Tibial artery (tissue), 4 donors: ENCODE measurements at places on chromosomes 1 and 21.

GRCh38 chr1:6246497-6247467 lies 2.8 kb downstream of the HES3 start:
- no peak overlapping the region for H3K27ac ChIP-seq
- peaks cover 27% of the 10 kb centered on the region for H3K4me1 ChIP-seq
- H3K27me3 ChIP-seq = peaks cover 15% of the 10 kb centered on the region
- no peak overlapping the region for H3K4me3 ChIP-seq
- DNase-seq = peak; percentile 64

- H3K4me3 ChIP-seq = no peak overlapping the region
- H3K27me3 ChIP-seq = no peaks in the 10 kb centered on the region
- peaks cover 11% of the 10 kb centered on the region for H3K4me1 ChIP-seq
- no peaks in the 10 kb centered on the region for H3K36me3 ChIP-seq
- no peak overlapping the region for H3K27ac ChIP-seq
- DNase-seq = no peak
These were observed 29.2 kb downstream of the MAN1C1 start for GRCh38 chr1:25645637-25646400.

GRCh38 chr1:15156807-15157380 lies 3.3 kb downstream of the TMEM51 start:
- no peaks in the 10 kb centered on the region for H3K36me3 ChIP-seq
- H3K27ac ChIP-seq = no peak overlapping the region

GRCh38 chr1:162772571-162773154 lies 17.8 kb upstream of the HSD17B7 start:
- DNase-seq = peak; percentile 65
- no peaks in the 10 kb centered on the region for H3K4me1 ChIP-seq
- H3K36me3 ChIP-seq = peaks cover 48% of the 10 kb centered on the region

- no peaks in the 10 kb centered on the region for H3K36me3 ChIP-seq
- H3K4me3 ChIP-seq = no peak overlapping the region
- H3K27me3 ChIP-seq = no peaks in the 10 kb centered on the region
- H3K4me1 ChIP-seq = peaks cover 13% of the 10 kb centered on the region
These were observed 31.5 kb downstream of the LDLRAD1 start for GRCh38 chr1:53986458-53986857.

DNA sequence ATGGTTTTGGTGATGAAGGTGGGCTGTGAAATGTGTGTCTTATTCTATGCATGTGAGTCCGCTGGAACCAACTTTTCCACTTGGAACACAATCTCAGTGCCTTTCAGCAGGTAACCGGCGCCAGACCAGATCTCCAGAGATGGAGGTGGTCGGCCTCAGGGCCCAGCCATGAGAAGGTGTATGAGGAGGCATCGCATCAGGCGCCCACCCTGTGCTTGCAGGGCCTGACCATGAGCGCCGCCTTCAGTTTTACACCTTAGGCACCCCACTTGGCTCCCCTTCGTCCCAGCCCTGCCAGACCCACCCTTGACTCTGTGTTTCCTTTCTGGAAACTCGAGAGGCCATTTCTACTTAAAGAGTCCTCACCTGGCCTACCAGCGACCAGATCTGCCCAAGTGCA lies 48.6 kb upstream of the ATF3 start:
- H3K36me3 ChIP-seq = no peaks in the 10 kb centered on the region
- peaks cover 22% of the 10 kb centered on the region for H3K4me1 ChIP-seq
- H3K27ac ChIP-seq = peak overlapping the region; percentile 97
- no peaks in the 10 kb centered on the region for H3K27me3 ChIP-seq

GRCh38 chr1:159076438-159077119 lies at the start of gene AIM2:
Gene AIM2, minus strand, starts transcription at chr1:159076766. Its CDS starts 3,267 bp downstream, at chr1:159073499.
- peaks cover 4% of the 10 kb centered on the region for H3K27me3 ChIP-seq
- no peak within 1 kb of the TSS for H3K27ac ChIP-seq
- H3K4me3 ChIP-seq = no peak within 1 kb of the TSS
- H3K36me3 ChIP-seq = no peaks in the 10 kb centered on the region
- H3K4me1 ChIP-seq = no peaks in the 10 kb centered on the region
- no peak for DNase-seq

DNA sequence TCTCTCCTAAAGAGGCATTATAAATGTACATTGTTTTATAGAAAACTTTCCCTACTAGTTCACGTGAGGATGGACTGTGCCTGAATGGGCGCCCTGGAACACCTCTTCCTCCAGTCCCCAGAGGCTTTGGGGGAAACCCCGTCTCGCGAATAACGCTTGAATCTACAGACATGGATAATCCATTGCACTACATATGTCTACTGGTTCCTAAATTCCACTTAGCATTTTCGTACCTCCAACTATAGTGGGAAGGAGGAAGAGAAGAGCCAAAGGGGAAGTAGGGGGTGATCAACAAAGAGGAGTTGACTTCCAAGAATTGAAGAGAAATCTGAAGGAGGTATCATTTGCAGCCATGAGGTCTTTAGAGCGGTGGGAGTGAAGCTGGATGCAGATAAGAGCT lies 11.1 kb downstream of the BARHL2 start:
- no peak overlapping the region for H3K27ac ChIP-seq
- H3K27me3 ChIP-seq = peaks cover 90% of the 10 kb centered on the region
- DNase-seq = no peak

- DNase-seq = no peak
- H3K4me1 ChIP-seq = no peaks in the 10 kb centered on the region
- no peak overlapping the region for H3K27ac ChIP-seq
- no peak overlapping the region for H3K4me3 ChIP-seq
- no peaks in the 10 kb centered on the region for H3K36me3 ChIP-seq
These were observed 15.0 kb upstream of the F5 start for GRCh38 chr1:169601096-169601881.

DNA sequence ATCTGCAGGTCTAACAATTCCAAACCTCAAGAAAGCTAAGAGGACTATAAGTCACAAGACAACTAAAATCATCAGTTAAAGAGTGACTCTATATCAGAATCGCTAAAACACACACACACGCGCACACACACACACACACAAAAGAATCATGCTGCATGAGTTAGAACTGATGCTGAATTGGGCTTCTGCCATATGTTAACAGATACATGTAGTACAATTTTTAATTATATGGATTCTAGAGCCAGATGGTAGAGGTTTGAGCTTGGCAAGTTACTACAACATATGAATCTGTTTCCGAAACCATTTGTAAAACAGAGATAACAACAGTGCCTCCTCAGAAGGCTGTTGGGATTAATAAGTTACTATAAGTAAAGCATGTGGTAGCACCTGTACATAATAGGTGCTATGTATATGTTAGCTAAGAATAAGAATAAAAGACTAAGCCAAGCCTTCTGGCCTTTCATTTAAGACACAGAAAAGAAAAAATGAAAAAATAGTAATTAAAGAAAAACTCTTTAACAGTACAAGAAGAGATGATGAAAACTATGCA lies 17.9 kb downstream of the EPRS1 start:
- no peak overlapping the region for H3K4me3 ChIP-seq
- peaks cover 48% of the 10 kb centered on the region for H3K36me3 ChIP-seq
- H3K4me1 ChIP-seq = no peaks in the 10 kb centered on the region
- H3K27me3 ChIP-seq = no peaks in the 10 kb centered on the region
- no peak overlapping the region for H3K27ac ChIP-seq

DNA sequence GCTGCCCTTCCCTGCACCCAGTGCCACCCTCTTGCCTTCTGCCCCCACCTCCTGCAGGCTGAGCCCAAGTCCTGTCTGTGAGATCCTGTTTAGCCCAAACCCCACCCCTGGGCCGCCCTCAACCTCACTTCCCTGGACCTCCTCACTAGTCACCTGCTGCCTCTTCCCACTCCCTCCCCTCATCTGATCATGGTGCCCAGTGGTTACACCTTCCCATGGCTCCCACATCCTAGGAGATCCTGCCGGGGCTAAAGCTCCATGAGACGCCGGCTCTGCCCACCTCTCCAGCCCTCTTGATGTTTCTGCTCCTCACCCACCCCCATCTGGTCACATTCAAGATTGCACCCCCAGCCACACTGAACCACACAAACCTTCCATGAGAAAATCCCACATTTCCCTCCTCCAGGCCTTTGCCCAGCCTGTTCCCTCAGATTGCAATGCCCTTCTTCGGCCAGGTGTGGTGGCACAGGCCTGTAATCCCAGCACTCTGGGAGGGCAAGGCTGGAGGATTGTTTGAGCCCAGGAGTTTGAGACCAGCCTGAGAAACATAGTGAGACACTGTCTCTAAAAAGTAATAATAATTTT lies 17.0 kb downstream of the TTC39A start:
- DNase-seq = no peak
- no peak overlapping the region for H3K4me3 ChIP-seq
- no peaks in the 10 kb centered on the region for H3K36me3 ChIP-seq
- no peak overlapping the region for H3K27ac ChIP-seq
- no peaks in the 10 kb centered on the region for H3K4me1 ChIP-seq

DNA sequence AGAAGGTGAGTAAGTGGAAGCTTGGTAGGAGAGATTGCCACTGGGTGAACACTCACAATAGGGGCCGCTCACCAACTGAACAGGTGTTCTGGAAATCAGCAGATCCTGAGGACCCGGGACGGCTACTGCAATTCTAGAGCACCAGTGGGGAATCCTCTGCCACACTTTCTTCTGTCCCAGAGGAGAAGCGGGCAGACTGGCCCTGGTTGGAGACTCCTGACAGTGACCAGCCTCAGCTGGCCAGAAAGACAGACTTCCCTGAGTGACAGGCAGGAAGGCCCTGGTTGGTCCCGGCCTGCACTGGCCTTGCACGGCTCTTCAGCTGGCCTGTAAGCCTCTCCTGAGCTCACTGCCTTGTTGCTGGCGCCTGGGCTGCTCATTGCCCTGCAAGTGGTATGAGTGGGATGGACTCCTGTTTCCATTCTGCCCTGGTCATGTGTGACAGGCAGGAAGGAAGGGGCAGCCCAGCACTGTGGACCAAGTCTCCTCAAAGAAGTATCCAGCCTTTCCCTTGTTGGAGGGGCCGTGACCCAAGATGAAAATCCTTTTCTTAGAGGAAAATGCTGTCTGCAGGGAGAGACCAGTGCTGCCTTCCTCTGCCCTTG lies 34.5 kb downstream of the MAN1C1 start:
- no peaks in the 10 kb centered on the region for H3K27me3 ChIP-seq
- no peaks in the 10 kb centered on the region for H3K36me3 ChIP-seq
- H3K4me1 ChIP-seq = no peaks in the 10 kb centered on the region
- no peak for DNase-seq

- H3K4me3 ChIP-seq = no peak overlapping the region
- H3K36me3 ChIP-seq = peaks cover 50% of the 10 kb centered on the region
- H3K27me3 ChIP-seq = no peaks in the 10 kb centered on the region
- DNase-seq = no peak
These were observed 22.0 kb downstream of the THAP3 start for GRCh38 chr1:6646499-6647148.

- no peaks in the 10 kb centered on the region for H3K27me3 ChIP-seq
- H3K27ac ChIP-seq = no peak overlapping the region
- peaks cover 2% of the 10 kb centered on the region for H3K4me1 ChIP-seq
These were observed 12.8 kb upstream of the AADACL4 start for GRCh38 chr1:12630946-12631530.

GRCh38 chr21:14657241-14658008 lies 111.3 kb upstream of the SAMSN1 start:
- H3K27me3 ChIP-seq = no peaks in the 10 kb centered on the region
- DNase-seq = no peak
- no peak overlapping the region for H3K4me3 ChIP-seq
- H3K36me3 ChIP-seq = no peaks in the 10 kb centered on the region
- no peak overlapping the region for H3K27ac ChIP-seq
- H3K4me1 ChIP-seq = no peaks in the 10 kb centered on the region

- peak overlapping the region; percentile 80 for H3K27ac ChIP-seq
- no peaks in the 10 kb centered on the region for H3K27me3 ChIP-seq
- peak overlapping the region; percentile 53 for H3K4me3 ChIP-seq
- H3K36me3 ChIP-seq = no peaks in the 10 kb centered on the region
- H3K4me1 ChIP-seq = peaks cover 14% of the 10 kb centered on the region
- peak; percentile 79 for DNase-seq
These were observed 31.1 kb upstream of the SRP9 start for GRCh38 chr1:225746361-225747179.

GRCh38 chr21:25934771-25935224 lies 200.0 kb downstream of the GABPA start:
- no peaks in the 10 kb centered on the region for H3K27me3 ChIP-seq
- H3K4me1 ChIP-seq = peaks cover 23% of the 10 kb centered on the region
- DNase-seq = peak; percentile 89
- no peak overlapping the region for H3K4me3 ChIP-seq
- peak overlapping the region; percentile 47 for H3K27ac ChIP-seq

- H3K27ac ChIP-seq = no peak overlapping the region
- H3K4me3 ChIP-seq = no peak overlapping the region
- no peak for DNase-seq
These were observed 28.8 kb upstream of the PTGFRN start for GRCh38 chr1:116880917-116881316.

DNA sequence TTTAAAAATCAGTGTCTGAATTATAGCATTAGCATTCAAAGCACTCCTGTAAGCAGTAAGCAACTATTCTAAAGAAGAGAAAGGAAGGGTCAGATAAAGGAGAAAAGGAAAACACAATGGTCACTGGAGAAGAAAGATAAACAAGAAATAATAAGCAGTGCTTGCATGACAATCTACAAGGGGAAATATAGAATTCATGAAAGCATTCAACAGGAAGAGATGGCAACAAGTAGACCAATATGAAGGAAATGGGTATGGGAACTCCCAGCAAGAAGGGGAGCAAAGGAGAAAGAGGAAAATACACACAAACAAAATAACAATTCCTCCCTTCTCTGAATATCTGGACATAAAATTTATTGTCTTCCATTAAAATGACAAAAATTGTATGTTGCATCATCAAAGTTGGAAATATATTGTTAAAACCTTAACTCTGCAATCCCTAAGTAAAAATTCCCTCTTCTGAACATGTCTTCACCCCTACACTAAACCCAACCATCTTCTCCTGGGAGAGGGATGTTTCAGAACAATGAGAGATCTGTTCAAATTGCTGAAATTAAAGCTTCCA lies 206.3 kb upstream of the SAMSN1 start:
- no peak for DNase-seq
- no peak overlapping the region for H3K27ac ChIP-seq
- H3K36me3 ChIP-seq = no peaks in the 10 kb centered on the region
- no peaks in the 10 kb centered on the region for H3K4me1 ChIP-seq
- no peak overlapping the region for H3K4me3 ChIP-seq
- H3K27me3 ChIP-seq = no peaks in the 10 kb centered on the region

- no peaks in the 10 kb centered on the region for H3K27me3 ChIP-seq
- H3K4me1 ChIP-seq = no peaks in the 10 kb centered on the region
- H3K36me3 ChIP-seq = no peaks in the 10 kb centered on the region
- no peak for DNase-seq
- no peak overlapping the region for H3K27ac ChIP-seq
- no peak overlapping the region for H3K4me3 ChIP-seq
These were observed 52.0 kb downstream of the NBPF6 start for GRCh38 chr1:108502138-108502537.

DNA sequence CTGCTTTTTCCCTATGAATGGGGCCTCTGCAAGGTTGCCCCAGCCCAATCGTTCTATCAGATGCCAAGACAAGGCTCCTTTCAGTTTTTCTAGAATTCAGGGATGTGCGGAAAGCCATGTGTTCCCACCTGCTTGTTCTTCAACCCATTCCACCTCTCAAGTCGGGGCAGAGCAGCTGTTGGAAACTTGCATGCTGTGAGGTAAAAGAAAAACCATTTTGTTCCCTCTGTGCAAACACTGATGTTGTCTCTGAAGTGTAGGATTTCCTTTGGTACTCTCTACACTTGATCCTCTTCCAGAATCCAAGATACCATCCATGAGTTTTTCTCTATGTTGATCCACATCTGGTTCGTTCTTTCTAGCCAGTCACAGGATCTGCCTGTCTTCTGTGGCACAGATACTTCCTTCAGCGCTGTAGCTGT lies 7.3 kb downstream of the IER5 start:
- DNase-seq = peak; percentile 12
- no peak overlapping the region for H3K4me3 ChIP-seq
- no peaks in the 10 kb centered on the region for H3K36me3 ChIP-seq
- H3K27me3 ChIP-seq = no peaks in the 10 kb centered on the region
- H3K27ac ChIP-seq = peak overlapping the region; percentile 58
- H3K4me1 ChIP-seq = no peaks in the 10 kb centered on the region
